ENCODE measurements at places on chromosomes 7 and 10.

DNA sequence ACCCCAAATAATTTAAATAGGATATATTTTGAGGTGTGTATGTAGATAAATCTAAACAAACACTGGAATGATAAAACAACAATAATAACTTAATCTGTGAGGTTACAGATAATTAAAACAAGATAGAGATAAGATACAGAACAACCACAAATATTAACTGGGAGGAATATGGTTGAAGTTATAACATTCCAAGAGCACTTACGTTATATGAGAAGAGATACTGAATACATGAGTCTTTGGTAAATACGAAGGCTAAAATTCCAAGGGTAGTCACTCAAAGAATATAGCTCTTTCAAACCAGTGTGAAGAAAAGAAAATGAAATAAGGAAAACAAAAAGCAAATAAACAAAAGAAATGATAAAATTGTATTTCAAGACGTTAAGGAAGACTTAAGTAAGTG, 76.0 kb upstream of the MYO3A start:
- no peak for DNase-seq

DNA sequence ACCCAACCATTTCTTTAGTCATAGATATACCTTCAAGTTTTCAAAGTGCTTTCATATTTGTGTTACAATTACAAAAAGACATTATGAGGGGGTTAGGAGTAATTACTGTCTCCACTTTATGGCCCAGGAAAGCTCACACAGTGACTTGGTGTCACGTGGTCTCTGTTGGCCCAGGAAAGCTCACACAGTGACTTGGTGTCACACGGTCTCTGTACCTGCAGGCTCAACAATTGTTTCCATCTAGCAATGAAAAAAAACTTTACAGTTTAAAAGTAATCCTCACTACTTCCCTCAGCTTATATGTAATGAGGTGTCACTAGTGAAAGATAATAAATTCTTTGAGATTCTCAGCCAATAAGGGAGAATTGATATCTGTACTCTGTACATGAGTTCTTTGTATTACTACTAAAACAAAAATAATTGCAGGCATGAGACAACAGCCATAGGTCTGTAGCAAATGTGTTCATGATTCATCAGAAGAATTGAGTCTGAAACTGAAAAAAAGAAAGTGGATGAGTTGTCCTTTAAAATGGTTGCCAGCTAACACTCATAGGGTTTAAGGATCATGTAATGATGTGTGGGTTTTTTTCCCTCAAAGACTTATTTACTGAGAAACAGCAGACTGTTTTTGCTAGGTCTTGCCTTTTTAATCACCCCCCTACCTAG, 10.9 kb downstream of the OGDH start:
- no peak for DNase-seq

GRCh38 chr10:103816431-103816830, 38.9 kb downstream of the SH3PXD2A start:
- DNase-seq, result no peak

- DNase-seq, result no peak
Observed at GRCh38 chr10:46298477-46299285, 11.9 kb downstream of the ANTXRL start.

GRCh38 chr10:9331583-9332008, 1277.1 kb downstream of the GATA3 start:
- peak; percentile 6 for DNase-seq

GRCh38 chr10:110967009-110967630, 47.7 kb downstream of the SHOC2 start:
- no peak for DNase-seq

- DNase-seq, result no peak
Observed at GRCh38 chr7:29480451-29480850, 83.2 kb upstream of the PRR15 start.

GRCh38 chr7:6317797-6318438, 45.5 kb upstream of the CYTH3 start:
- DNase-seq, result no peak

GRCh38 chr10:120456626-120457430, at the start of gene PLPP4:
TSS of gene PLPP4 (plus strand) at chr10:120457227. CDS start at chr10:120457306, 79 bp downstream.
- no peak for DNase-seq

- no peak for DNase-seq
Observed at GRCh38 chr10:95788830-95789229, 32.9 kb downstream of the ENTPD1 start.

DNA sequence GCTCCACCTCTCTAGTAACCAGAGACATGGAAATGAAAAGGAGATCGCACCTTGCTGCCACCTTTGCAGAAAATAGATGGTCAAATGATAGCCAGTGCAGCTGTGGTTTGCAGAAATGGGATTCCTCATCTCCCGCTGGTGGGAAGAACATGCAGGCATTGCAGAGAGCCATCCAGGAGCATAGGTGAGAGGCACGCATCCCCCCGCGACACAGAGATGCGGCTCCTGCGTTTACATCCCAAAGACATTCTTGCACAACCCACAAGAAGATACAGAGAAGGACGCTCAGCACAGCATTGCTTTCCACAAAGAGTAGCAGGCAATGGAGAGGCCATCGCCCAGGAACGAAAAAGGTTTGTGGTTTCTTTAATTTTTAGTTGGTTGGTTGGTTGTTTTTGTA, 56.2 kb downstream of the OAT start:
- DNase-seq, result peak; percentile 58

DNA sequence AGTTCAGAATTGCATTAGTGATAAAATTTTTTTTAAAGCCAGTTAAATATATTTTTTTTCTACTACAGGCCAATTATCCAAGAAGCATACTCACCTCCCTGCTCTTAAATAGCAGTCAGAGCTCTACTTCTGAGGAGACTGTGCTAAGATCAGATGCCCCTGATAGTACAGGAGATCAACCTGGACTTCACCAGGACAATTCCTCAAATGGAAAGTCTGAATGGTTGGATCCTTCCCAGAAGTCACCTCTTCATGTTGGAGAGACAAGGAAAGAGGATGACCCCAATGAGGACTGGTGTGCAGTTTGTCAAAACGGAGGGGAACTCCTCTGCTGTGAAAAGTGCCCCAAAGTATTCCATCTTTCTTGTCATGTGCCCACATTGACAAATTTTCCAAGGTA, 119.1 kb downstream of the TRIM24 start:
- no peak for DNase-seq

GRCh38 chr10:98589007-98589406, 142.3 kb upstream of the HPS1 start:
- no peak for DNase-seq

DNA sequence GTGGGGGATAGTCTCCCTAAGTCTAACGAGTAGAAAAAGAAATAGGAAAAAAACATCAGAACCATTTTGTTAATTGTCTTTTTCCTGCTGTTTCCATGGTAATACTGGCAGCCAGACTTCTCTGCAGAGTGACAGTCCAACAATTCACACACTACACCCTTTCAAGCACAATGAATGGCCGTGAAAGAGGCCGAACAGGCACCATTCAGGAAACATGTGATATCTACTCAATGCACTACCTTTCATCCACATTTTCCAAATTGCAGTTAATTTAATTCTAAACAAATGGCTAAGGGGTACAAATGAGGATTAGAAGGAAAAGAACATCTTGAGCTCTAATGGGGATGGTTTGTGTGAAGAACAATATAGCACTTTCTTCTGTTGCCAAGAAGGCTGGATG, 358.5 kb upstream of the ANKRD30A start:
- no peak for DNase-seq

DNA sequence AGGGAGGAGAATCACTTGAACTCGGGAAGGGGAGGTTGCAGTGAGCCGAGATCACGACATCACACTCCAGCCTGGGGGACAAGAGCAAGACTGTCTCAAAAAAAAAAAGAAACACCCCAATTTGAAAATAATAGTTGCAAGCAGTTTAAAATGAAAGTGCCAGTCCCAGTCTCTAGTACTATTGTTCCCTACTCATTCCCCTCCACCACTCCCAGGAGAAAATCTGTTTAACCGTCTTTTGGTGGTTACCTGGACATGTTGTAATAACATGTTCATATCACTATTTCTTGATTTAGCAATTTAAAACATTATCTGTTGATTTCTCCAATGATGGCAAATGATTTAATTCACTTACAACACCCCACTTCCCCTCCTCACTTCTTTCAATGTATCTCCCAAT, 44.7 kb downstream of the KIFBP start:
- no peak for DNase-seq

GRCh38 chr7:20399521-20399920, 68.8 kb downstream of the ITGB8 start:
- no peak for DNase-seq

DNA sequence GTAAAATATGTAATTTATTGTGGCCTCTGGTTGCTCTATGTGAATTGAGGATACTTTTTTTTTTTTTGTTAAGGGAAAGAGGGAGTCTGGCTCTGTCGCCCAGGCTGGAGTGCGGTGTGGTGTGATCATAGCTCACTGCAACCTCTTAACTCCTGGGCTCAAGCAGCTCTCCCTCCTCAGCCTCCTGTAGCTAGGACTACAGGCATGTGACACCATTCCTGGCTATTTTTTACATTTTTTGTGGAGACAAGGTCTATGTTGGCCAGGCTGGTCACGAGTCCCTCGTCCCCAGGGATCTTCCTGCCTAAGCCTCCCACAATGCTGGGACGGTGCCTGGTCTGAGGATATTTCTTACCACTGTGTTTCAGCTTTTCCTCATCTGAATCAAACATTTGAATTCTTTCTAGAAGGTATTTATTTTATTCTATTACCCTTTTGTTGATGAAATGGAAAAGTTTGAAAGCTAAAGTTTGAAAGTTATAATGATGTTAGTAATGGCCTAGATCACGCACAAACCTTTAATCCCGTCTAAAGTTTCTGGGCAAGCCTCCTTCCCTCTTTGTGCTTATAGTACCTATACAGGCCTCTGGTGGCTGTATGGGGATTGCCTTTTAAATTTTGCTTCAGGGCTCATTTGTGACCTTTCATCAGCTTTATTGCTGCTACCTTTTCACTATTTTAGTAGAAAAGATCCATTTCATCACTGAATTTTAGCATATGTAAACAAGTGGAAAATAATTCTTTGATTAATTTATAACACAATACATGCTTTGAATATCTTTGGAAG, 2.0 kb downstream of the IFRD1 start:
- no peak for DNase-seq

DNA sequence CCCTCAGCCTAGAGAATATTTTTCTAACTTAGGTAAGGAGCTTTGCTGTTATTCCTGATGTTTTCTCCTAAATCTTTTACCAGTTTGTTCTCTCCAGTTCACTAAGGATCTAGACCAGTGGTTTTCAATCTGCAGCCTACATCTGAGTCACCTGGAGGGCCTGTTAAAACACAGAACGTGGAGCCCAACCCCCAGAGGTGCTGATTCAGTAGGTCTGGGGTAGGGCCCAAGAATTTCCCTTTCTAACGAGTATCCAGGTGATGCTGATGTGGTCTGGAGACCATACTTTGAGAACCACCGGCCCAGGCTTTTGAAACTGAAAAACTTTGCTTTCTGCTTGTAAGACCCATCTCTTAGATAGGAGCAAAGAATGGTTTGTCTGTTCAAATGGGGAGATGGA, 51.2 kb upstream of the KMT2E start:
- no peak for DNase-seq

DNA sequence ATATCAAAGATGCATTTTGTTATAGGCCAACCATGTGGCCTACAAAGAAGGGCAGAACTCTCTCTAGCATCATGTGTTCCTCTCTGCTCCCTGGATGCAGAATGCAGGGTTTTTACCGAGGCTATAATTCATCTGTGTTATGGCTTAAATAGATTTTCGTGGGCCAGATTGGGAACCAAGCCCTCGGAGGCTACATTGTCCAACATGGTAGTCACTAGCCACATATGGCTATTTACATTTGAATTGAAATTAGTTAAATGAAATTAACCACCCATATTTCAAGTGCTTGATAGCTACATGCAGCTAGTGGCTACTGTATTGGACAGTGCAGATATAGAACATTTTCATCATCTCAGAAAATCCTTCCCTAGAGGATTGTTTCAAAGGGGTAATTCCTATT, 2.8 kb downstream of the PLCE1 start:
- no peak for DNase-seq

DNA sequence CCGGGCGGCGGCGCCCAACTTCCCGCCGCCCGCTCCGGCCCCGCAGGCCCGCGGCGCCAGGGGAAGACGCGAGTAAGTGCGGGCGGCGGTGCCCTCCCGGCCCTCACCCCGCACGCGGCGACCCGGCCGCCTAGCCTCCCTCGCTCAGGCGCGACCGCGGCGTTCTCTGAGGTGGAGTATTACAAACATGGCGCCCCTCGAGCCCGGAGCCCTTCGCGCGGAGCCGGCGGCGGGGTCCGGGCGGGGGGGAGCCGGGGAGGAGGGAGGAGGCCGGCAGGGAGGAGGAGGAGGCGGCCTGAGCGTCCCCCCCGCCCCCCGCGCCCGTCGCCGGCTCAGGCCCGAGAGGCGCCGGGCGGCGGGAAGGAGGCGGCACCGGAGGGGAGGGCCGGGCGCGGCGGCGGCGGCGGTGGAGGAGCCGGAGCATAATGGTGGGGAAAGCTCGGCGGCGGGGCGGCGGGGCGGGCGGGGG, at the start of gene ZMYND11:
Gene ZMYND11, plus strand, starts transcription at position 324 of the 469 bp plus-strand sequence. CDS start 44,558 bp downstream, outside the sequence.
- no peak for DNase-seq

- no peak for DNase-seq
Observed at GRCh38 chr7:156178857-156179256, 366.6 kb upstream of the SHH start.

DNA sequence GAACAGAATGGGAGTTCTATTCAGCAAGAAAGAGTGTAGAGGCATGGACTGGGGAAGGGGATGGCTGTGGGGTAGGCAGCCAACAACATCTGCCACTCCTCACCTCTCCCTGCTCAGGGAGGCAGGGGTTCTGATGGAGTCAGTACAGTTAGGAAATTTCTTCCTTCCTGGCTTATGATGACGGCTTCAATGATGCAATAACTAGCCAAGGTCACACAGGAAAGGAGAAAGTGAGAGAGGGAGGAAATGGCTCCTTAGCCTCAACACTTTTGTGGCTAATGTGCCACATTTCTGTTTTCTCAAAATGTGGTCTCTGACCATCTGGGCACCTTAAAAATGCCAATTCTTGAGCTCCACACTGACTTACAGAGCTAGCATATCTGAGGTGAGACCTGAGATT, 79.3 kb upstream of the PDZD8 start:
- no peak for DNase-seq

GRCh38 chr7:130485734-130486113, 6.2 kb upstream of the MEST start:
- DNase-seq, result no peak

- DNase-seq, result peak; percentile 83
Observed at GRCh38 chr7:30671793-30672465, 10.3 kb downstream of the CRHR2 start.

DNA sequence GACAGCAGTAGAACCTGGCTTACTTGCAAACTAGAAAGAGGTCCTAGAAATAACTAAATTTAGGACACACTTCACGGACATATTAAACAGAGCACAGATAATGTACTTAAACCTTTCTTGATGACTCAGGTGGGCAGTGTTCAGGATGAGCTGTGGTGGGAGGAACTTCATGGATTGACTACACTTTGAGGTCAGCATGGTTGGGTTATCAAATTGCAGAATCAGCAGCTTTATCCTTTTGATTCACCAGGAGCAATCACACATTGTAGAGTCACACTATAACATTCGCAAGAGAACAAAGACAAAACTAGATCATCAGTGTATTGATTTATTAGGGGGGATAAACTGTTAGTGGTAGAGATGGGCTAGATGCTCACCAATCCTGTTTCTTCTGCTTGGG, 38.6 kb upstream of the AGK start:
- DNase-seq, result no peak

DNA sequence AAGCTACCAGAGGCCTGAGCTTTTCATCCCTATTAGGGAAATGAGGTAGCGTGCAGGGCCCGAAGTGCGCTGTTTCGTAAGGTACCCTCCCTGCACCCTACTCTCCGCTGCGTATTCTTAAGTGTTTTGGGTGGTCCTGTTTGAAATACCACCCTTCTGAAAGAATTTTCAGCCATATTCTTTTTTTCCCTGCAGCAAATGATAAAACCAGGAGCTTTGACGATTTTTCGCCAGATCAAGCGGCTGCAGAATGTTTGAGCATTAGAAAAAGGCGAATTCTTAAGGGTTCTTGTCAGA, 1.2 kb downstream of the RSBN1L start:
- peak; percentile 28 for DNase-seq
